ENCODE measurements at places on chromosomes 7 and 10.

GRCh38 chr7:137695942-137696341, 150.8 kb downstream of the DGKI start:
- no peak for DNase-seq

DNA sequence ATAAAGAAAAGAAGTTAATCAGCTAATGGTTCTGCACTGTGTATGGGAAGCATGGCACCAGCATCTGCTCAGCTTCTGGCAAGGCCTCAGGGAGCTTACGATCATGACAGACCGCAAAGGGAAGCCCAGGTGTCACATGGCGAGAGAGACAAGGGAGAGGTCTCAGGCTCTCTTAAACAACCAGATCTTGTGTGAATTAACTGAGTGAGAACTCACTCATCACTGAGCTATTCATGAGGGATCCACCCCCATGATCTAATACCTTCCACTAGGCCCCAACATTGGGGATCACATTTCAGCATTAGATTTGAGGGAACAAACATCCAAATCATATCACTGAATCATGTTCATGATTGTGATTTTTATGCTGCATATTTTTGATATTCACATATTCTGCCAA, 5.8 kb downstream of the USP54 start:
- no peak for DNase-seq

DNA sequence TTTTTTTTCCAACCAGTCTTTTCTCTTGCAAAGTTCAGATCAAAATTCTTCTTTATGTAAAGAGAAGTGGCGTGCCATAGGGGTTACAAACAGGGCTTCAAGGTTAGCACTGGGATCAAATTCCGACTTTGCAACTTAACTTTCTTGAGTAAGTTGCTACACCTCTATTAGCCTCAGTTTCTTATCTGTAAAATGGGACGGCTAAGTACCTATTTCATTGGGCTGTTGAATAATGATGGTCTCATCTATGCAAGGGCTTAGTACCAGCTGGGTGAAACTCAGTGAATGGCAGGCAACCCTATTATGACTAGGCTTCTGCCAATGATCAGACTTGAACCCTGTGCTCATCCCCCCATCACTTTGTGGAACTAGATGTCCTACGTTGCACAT, 33.9 kb downstream of the ITPRIP start:
- DNase-seq, result no peak

- DNase-seq, result no peak
Measured at GRCh38 chr7:82162289-82162688, 281.3 kb downstream of the CACNA2D1 start.

GRCh38 chr10:123912871-123913270, 21.3 kb upstream of the CPXM2 start:
- DNase-seq, result no peak
